CD4-positive, alpha-beta T cell treated with Interleukin-10 for 1 hour (primary cell): ENCODE measurements at places on chromosomes 1 and 21.
A peak's percentile ranks its signal among the peaks of the same experiment; 100 is the strongest.

GRCh38 chr21:26425576-26425975 lies 147.5 kb downstream of the CYYR1 start:
- DNase-seq = no peak

DNA sequence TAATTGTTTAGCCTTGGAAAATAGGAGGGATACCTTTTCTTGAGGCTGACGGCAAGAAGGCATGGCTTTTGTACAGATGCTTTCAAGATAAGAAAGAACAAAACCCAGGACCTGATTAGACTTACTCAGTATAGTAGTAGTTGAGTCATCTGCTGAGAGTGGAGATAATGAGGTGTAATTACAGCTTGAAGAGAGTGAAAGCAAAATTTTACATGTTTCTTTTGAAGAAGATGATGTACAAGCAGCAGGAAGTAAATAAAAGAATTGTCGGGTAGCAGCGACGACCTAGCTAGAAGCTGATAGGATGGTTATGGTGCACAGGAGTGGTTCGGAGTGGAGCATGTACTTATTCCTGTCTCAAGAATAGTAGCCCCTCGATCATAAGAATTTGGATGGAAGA lies 6.6 kb downstream of the ANGPTL1 start:
- DNase-seq = no peak

GRCh38 chr1:62241371-62242131 lies 46.9 kb downstream of the L1TD1 start:
- no peak for DNase-seq

- DNase-seq = peak; percentile 11
Observed at GRCh38 chr1:152533327-152533938, 19.2 kb downstream of the CRCT1 start.

- no peak for DNase-seq
Observed at GRCh38 chr1:21637514-21637913, 31.6 kb downstream of the RAP1GAP start.

DNA sequence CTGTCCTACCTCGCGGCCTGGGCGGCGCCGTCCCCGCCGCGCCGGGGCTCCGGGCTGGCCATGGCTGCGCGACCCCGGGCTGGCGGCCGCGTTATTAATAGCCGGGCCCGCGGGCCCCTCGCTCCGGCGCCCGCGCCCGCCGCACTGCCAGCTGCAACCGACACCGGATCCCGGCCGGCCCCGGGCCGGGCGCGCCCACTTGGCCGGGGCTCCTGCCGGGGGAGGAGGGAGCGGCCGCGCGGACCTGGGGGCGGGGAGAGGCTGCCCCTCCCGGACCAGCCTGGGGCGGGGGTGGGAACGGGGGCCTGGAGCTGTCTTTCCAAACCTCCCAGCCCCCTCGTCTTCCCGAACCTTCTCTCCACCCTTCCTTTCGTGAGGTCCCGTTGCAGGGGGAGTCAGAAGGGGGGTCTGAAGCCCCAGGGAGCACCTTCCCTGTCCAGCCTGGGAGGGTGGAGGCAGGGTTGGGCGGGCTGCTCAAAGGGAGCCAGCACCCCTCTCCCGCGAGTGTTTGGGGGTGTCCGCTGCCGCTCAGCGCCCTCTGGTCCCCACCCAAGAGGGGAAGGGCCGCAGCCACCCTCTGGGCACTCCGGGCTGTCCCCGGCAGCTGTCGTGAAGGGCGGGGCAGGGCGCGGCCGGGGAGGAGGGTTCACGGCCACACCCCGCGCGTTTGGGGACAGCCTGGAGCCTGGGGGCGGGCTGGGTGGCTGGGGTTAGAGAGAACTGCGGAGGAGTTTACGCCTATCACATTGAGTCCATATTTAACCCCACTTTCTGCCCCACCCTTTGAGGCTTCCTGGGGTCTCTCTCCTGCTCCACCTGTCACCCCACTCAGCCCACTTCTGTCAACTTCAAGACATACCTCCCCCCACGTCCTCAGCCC lies at the start of gene SYNC:
Gene SYNC (minus strand): TSS at position 172 of the 880 bp plus-strand sequence. CDS start 110 bp downstream, at position 62.
- no peak for DNase-seq

- no peak for DNase-seq
Observed at GRCh38 chr1:52792036-52792435, 50.5 kb upstream of the ZYG11A start.

GRCh38 chr21:25506261-25506660 lies 101.0 kb downstream of the MRPL39 start:
- DNase-seq = no peak

DNA sequence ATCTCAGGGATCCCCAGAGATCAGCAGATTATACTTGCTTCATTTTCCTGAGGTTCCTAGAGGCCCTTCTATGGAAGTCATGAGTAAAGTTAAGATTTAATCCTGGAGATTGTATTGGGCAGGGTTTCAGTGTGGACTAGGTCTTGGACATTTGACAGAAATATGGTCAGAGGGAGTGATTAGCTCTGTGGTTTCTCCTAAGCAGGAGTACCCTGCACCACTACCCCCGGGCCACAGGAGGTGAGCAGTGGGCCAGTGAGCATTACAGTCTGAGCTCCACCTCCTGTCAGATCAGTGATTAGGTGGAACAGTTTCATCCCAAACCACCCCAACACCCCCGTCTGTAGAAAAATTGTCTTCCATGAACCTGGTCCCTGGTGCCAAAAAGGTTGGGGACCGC lies 43.2 kb downstream of the PHACTR4 start:
- no peak for DNase-seq

- DNase-seq = no peak
Observed at GRCh38 chr1:101245246-101245927, 8.6 kb downstream of the S1PR1 start.

GRCh38 chr1:56897150-56898004 lies 42.8 kb downstream of the C8A start:
- no peak for DNase-seq

DNA sequence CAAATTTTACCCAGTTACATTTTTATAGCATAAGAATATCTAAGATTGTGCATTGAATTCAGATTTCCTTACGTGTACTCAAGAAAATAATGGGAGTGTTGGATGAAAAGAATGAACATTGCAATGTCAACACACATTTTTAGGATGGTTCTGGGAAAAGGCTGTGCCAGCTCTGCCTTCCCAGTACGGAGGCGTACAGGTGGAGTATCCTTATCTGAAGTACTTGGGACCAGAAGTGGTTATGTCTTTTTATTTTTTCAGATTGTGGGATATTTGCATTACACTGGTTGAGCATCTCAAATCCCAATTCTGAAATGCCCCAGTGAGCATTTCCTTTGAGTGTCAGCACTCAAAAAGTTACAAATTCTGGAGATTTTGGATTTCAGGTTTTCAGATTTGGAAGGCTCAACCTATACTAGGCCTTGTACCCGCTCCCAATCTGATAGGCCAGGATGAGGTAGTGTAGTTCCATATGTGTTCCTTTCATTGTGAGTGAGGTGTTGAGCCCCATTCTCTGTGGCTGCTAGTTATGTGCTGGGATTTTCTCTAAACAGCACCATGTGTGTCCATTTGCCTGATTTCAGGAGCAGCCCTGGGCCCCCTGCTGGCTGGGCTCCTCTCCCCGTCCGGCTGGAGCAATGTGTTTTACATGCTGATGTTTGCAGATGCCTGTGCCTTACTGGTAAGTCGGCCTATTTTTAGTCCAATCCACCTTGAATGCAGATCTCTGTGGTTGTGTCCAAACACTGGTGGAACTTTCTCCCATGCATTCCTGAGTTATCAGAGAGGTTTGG lies 60.8 kb downstream of the SLC37A1 start:
- DNase-seq = no peak

DNA sequence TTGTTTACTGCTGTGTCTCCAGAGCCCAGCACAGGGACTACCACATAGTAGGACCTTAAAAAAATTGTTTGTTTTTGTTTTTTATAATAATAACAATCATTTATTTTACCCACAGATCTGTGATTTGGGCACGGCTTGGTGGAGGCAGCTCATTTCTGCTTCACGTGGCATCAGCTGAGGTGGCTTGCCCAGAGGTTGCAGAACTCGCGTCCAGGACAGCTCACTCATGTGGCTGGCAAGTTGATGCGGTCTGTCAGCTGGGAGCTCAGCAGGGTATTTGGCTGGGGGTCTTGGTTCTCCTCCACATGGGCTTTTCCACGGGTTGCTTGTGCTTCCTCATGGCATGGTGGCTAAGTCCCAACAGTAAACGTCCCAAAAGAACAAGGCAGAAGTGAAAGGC lies 2.9 kb upstream of the SYNC start:
- no peak for DNase-seq

DNA sequence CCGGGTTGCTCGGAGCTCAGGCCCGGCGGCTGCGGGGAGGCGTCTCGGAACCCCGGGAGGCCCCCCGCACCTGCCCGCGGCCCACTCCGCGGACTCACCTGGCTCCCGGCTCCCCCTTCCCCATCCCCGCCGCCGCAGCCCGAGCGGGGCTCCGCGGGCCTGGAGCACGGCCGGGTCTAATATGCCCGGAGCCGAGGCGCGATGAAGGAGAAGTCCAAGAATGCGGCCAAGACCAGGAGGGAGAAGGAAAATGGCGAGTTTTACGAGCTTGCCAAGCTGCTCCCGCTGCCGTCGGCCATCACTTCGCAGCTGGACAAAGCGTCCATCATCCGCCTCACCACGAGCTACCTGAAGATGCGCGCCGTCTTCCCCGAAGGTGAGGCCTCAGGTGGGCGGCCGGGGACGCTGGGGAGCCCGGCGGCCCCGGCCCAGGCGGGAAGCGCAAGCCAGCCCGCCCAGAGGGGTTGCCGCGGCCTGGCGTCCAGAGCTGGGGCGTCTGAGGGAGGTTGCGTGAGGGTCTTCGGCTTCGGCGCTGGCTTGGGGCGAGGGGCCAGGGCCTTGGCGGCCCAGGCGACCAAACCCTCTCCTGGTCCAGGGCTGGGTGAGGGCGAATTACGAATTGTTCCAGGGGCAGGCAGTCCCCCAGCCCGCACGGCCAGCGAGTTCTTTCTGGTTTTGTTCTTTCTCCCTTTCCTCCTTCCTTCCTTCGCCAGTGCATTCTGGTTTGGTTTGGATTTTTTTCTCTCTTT lies 805 bp downstream of the SIM2 start:
- no peak for DNase-seq

DNA sequence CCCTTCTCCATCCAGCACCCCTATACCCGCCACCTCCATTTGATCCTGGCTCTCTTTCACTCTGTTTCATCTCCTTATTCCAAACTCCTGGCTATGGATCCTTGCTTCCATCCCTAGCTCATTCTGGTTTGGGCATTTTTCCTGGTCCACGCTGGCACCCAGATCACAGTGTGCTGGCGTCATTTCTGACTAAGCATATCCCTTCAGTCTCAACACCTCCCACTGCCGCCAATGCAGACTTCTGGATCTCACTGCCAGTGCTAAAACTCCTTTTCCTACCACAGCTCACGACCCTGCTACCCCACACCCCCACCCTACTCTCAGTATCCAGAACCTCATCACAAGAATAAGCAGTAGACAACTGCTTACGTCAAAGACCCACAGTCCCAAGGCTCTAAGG lies 16.3 kb downstream of the SEC16B start:
- no peak for DNase-seq

- no peak for DNase-seq
Observed at GRCh38 chr21:36255663-36256062, 64.3 kb upstream of the MORC3 start.

DNA sequence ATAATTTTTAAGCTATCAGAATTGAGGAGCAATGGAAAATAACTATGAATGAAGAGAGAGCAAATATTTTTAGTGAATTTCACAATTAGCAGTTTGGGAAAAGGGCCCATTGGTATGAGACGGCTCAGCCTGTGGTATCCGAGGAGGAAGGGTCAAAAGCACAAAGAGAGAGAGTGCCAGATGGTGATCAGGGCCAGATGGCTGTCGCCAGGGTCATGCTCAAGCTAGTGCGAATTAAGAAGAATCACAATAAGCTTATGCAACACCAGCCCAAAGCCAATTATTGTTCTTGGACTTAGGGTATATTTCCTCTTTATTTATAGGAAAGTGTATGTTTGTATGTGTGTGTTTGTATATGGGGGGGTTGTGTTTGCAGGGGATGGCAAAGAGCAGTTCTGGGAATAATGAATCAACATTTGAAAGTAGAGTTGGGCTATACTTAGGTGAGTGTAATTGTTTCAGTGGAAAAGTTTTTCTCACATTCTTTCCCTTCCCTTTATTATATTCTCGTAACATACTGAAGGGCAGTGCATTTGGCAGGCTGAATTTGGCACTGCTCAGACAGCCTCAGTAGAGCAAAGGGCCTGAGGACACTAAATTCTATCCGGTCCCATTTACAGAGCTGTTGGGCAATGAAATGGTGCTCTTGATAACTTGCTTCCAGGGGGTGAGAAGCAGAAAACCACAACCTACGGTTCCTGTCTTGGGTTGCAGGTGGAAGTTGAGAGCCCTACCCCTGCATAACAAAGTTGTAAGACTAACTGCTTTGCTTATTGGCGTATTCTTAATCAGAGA lies 19.5 kb upstream of the DDR2 start:
- DNase-seq = no peak

GRCh38 chr1:164518692-164519332 lies 40.2 kb upstream of the PBX1 start:
- no peak for DNase-seq

GRCh38 chr1:78560811-78561210 lies 59.4 kb upstream of the IFI44L start:
- no peak for DNase-seq

DNA sequence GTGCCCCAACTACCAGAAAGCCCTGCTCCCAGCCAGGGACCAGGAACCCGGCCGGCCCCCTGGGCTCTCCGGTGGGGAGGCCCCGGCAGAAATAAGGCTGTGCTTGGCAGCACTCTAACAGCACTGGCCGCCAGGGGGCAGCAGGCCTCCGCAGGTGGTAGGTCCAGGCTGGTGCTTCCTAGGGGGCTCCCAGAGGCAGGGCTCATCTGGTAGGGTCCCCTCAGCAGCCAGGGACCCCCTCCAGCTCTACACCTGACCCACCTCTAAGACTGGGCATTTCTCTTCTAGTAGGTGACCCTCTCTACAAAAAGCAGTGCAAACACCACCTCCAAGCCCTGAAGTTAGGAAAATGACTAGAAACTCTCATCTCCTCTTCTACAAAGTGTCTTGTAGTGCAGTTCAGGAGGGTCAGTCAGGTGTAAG lies 85.6 kb downstream of the STUM start:
- peak; percentile 81 for DNase-seq

DNA sequence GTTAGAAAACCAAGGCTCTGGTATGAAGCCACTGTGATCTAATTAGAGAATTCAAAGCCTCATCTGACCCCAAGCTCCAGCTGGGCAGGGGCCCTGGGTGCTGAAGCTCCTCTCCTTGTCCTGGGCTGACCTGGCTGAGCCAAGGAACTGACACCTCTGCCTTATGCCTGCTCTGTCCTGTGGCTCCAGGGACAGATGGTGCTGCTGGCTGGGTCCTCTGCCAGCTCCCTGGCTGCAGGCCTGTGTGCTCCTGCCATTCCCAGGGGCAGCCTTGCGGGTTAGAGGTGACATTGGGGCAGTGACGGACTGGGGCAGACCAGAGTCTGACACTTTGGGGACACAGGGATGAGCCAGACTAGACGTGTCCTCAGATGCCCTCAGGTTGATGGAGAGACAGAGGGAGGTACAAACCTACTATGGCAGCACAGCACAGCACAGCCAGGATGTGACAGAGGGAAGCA lies 11.8 kb downstream of the ACOT11 start:
- no peak for DNase-seq

DNA sequence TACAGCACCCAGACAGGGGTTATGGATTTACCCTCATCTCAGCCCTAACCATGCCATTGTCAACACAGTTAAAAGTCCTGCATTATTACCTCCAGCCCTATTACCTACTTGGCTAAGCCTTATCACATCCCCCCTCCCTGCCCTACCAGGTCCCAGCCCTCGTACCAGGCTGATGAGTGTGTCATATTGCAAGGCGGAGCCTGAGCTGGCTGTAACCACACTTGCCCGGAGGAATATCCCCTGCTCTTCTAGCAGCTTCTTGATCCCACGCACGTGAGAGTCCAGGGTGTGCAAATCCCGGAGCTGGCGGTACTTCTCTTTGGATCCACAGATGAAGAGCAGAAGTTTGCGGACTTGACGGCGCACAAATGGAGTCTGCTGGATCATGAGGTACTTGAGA lies 87.4 kb downstream of the UBR4 start:
- DNase-seq = no peak
